ENCODE measurements at places on chromosomes 2 and 18.

DNA sequence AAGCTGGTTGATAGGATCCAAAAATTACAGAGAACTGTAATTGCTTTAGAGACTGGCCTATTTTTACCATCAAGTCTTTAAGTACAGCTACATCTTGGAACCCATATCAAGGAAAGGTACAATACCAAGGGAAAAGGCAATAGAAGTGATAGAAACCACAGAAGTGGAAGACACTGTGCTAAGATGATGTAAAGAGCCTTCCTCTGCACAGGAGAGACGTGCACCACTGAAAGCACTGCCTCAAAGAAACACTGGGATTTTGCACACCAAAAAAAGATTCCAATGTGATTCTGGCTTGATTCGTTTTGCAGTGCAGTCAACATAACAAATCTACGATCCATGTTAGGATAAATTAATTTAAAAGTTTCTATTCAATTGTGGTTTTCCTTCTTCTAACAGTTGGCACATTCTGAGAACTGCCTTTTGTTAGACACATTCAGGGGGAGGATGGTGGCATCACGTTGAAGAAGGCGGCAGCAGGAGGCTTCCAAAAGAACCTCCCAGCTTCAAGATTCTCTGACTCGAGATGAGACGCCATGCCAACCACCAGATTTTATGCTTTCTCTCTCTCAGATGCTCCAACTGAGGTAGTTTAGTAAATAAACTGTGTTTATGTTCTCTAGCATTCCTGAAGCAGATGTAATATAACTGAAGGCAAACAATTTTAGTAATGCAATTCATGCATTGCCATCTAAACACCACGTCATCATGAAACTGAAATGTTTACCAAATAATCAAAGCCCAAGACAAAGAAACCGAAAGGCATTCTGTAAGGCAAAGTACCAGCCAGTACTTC, 102.9 kb downstream of the BCL2 start:
- DNase-seq, result no peak

DNA sequence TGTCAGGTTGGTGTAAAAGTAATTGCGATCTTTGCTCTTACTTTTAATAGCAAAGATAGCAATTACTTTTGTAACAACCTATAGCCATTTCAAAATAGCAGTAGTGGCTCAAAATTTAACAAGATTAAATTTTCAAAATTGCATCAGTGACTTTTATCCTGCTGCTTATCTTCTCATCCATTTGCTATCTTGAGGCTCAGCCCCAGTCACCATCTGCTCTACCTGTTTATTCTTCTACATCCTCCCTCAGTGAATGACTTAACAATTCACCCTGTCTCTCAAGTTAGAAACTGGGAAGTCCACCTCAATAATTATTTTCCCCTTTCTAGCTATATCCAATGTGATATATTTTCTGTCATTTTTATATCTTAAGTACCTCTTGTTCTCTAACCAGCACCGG, 148.6 kb upstream of the ZNF804A start:
- DNase-seq, result no peak

GRCh38 chr2:195021711-195022507, 635.1 kb upstream of the SLC39A10 start:
- no peak for DNase-seq

- no peak for DNase-seq
Measured at GRCh38 chr18:58449464-58449863, 179.4 kb downstream of the ALPK2 start.

DNA sequence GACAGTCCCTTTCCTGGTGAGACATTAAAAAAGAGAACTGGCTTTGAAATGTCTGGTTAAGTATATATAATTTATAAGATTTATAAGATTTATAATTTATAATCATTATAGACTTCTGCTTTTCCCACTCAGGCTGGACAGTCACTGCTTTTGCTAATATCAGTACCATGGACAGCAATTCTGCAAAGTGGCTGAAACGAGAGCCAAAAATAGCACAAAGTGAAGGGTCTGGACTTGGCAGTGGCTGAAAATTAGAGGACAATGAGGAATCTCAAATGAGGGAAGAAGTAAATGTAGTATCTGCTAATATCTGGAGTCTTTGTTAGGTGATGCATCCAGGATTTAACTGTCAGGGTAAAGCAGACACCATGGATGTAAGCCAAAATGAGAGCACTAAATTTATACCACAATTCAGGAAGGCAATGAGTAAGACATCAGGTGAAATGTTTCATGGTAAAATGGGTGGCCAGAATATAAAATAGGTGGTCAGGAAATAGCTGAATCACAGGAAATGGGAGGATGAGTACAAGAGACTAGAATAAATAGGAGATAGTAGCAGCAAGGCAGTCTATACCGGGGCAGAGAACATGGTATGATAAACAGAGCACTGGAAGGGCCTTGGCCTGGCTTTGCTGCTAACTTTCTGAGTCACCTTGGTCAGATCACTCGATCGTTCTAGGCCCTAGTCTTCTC, 39.6 kb upstream of the BOD1L2 start:
- no peak for DNase-seq

DNA sequence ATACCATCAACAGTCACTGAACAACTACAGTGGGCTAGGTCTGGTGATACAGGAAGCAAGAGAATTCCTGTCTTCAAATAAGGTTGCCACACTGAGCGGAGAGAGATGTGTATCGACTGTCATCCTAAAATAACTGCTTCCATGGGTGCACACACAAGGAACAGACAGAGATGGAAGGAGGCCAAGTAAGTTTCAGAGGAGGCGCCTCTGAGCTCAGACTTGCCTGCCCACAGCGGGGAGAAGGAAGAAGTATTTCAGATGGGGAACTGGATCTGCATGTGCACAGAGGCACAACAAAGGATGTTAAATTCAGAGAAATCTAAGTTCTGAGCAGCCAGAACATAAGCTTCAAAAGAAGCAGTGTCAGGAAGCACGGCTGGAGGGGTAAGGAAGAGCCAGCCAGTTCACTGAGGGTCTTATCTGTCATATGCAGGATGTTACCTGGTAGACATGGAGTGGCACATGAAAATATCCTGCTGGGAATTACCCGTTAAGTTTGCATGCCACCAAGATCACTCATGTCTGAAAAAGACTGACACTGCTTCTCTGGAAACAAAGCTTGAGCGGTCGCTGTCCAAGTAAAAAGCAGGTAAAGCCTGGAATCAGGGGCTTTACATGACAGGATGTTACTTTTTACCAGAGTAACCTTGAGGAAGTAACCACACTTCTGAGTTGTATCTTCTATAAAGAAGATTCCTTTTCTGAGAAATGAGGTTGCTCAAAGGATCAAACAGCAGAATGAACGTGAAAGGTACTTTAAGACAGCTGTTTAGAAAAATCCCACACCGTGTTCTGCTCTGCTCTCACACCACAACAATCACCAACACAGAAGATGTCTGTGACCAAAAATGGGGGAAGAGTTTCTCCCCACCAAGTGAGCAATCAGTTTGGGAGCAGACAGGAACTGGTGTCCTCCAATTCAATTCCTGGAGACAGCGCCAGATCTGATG, 260.2 kb downstream of the NBAS start:
- DNase-seq, result no peak

DNA sequence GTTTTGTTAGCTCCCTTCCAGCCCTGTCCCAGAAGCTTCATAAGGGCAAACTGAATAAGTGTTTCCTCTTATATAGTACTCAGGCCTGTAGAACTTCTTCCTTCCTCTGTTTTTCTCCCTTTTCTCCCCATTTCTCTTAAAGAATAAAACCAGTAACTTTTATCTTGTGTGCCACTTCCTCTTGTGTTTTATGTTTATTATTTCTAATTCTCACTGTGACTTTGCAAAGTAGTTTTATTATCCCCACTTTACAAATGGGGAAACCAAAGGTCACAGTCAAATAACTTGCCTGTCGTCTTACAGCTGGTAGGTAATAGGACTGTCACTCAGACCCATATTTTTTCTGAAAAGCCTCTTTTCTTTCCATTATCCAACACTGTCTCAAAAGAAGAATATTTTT, 42.4 kb downstream of the RBBP8 start:
- no peak for DNase-seq

GRCh38 chr2:85170938-85171475, 37.8 kb downstream of the TCF7L1 start:
- no peak for DNase-seq

All from T-helper 2 cell treated with Interferon-gamma antibody and Interleukin-4, amounts not matched to agents 5 μg/mL and 100 μg/mL, for 36 hours (primary cell).